ENCODE measurements at places on chromosomes 4 and X.

- DNase-seq = no peak
Measured at GRCh38 chrX:148333989-148334388, 166.4 kb upstream of the AFF2 start.

DNA sequence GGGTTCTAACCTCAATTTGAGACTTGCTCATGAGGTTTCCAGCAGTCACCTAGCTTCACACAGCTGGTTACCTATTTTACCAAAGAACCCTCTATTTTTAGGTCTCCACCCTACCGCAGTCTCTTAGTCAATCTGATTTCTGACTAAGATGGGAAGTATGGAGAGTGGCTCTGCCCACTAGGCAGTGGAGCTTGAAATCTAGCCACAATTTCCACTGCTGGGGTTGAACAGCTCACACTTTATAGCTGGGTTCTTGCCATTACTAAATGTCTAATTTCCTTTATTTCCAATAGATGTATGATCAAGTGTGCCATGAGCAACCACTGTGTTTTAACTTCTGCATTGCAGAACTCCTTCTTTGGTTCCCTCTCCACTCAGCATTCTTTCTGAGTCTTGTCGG, 43.1 kb downstream of the GASK1B start:
- no peak for DNase-seq

DNA sequence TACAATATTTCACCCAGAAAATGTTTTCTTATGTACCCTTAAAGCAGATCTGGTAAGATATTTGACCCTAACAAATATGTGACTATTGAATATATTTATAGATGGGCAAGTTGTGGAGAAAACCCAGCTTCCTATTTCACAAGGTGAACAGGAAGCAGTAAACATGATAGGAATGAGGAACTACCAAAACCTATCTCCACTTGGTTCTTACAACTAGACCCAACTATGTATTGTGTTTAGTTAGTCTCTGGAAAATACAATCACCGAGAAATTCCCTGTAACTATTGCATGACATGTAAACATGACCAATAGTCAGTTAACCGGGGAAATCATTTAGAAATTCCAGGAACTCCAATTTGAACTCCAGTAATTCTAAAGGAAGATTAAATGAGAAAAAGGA, 8.4 kb upstream of the RXFP1 start:
- no peak for DNase-seq

DNA sequence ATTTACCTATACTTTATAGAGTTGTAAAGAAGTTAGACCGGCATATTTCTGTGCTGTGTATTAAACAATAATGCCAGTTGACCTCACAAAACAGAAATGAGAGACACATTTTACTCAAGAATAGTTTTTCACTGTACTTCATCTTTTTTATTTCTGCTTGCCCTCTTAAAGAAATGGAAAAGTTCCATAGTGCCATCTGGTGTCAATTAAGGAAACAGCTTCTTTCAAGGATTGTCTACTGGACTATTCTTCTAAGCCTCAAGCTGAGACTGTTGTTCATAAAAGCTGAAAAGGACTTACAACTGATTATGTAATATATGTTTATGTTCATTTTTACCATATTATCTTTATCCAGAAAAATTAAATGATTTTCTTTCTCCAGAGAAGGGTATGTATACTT, 1523.7 kb downstream of the ARAP2 start:
- no peak for DNase-seq

- DNase-seq = no peak
Measured at GRCh38 chr4:83080561-83080960, 34.0 kb downstream of the PLAC8 start.

DNA sequence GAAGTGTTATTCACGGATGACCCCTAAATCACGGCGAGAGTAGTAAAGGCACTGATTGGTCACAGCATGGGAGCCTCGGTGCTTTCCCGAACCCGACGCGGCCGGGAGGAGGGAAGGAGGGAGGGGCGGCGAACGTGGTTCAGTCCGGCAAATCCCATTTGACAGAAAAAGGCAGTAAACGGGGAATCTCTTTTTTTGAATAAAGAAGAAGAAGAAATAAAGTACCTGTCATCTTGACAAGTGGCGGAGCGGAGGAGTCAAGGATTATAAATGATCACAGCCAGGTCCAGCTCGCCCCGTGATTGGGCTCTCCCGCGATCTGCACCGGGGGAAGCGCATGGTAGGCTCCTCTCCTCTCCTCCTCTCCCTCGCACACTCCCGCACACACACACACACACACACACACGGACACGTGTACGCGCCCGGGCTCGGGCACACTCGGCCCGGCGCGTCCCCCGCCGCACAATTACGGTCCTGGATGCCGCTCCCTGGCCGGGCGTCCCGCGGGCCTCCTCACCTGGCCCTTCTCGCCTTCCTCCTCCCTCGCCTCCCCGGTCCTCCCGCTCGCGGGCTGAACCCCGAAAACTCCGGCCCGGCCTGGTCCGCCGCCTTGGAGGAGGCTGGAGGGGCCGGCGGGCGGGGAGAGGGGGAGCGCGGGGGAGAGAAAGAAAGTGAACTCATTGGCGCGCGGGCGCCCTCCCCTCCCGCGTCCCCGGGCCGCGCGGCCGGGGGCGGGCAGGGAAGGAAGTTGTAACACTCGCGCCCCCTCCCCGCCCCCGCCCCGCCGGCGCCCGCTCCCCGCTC, 99.2 kb upstream of the TENM3 start:
- DNase-seq = no peak

DNA sequence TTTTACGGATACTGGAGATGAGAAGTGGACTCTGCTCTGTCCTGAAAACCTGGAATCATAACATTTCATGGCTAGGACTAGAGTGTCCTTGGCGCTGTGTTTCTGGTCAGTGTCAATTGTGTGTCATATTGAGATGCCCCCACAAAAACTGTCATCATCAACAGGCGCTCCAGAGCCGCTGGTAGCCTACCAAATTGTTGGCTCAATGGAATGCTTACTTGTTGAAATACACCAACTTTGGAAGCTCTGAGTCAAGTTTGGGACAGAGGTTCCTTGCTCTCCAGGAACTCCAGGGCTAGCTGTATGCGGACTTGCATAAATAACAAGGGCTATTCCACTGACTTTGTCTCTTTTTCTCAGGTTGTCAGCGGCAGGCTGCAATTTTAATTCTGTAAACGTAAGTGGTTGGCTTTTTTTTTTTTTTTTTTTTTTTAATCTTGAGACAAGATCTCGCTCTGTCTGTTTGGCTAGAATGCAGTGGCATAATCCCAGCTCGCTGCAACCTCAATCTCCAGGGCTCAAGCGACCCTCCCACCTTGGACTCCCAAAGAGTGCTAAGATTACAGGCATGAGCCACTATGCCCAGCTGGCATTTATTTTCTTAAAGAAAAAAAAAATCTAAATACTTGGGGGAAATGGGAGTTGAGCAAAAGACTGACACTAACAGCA, 871 bp upstream of the HPGD start:
- no peak for DNase-seq

DNA sequence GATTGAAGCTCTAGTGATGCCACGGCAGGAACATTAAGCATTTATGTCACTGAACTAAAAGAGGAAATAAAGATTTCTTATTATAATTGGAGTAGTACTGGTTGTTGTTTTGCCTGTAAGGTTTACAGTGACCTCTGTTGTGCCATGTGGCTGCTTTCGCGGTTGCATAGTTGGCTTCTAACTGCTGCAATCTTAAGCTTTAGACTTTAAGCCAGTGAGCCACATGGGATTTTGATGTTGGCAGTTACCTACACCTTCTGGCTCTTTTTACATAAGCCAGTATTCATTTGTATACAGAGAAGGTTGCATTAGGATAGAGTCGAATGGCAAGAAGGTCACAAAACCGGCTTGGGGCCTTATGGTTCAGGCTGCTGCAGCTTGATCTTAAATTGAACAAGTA, 1311.6 kb downstream of the RAPGEF2 start:
- no peak for DNase-seq

- no peak for DNase-seq
Measured at GRCh38 chr4:53771326-53771725, 180.0 kb upstream of the LNX1 start.

- no peak for DNase-seq
Measured at GRCh38 chr4:151469970-151470369, 61.0 kb downstream of the FHIP1A start.

- no peak for DNase-seq
Measured at GRCh38 chr4:83221897-83222441, 62.6 kb downstream of the COQ2 start.

DNA sequence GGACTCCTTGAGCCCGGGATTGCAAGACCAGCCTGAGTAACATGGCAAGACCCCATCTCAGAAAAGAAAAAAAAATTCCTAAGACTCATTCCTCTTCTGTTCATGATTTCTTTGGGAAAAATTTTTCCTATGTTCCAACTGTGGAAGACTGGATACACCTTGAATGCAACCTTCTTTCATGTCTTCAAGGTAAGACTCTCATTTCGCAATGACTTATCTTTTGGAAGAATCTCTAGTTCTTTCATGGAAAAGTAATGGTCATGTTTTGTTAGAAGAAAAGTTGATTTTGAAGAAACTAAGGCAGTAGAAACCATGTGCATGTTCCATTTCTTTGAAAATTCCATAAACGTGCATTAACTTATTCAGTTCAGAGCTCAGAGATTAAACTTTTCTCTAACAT, 26.0 kb upstream of the BBS12 start:
- no peak for DNase-seq

GRCh38 chr4:183556947-183557346, 52.1 kb downstream of the ING2 start:
- no peak for DNase-seq

DNA sequence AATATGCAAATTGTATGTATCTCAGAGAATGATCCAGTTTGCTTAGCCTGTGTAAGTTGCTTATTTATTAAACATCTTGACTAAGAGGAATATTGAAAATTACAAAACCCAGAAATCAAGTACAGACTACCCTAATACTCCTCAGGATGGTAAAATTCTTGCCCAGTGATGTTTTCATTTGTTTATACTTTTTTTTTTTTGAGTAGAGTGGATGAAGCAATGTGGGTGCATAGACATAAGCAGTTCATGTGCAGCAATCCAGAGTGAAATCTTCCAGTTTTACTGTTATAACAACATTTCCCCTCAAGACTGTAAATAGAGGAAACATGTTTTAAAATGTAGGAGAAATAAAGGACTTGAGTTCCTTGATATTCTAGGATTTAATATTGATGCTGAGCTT, 4.7 kb downstream of the GLRB start:
- DNase-seq = no peak

DNA sequence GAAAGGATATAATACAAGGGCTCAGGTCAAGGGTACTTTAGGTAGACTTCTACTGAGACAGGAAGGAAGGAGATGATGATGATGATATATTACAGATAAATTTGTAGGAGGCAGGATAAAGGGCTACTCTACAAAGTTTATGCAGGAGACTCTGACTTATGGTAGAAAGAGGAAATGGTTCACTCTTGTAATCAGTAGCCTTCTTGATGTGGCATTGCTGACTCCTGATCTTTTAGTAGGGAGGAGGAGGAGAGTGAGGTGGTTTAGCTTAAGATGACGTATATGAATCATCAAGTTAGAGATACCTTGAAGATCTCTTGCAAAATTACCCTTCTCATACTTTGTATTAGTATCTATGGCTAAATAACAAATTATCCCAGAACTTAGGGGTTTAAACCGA, 4.7 kb downstream of the BLTP1 start:
- no peak for DNase-seq

GRCh38 chr4:156762851-156763250, 208.7 kb downstream of the PDGFC start:
- no peak for DNase-seq

- no peak for DNase-seq
Measured at GRCh38 chrX:39144956-39145355, 343.7 kb downstream of the MID1IP1 start.

GRCh38 chrX:130647468-130647867, 245.7 kb downstream of the RBMX2 start:
- DNase-seq = no peak

DNA sequence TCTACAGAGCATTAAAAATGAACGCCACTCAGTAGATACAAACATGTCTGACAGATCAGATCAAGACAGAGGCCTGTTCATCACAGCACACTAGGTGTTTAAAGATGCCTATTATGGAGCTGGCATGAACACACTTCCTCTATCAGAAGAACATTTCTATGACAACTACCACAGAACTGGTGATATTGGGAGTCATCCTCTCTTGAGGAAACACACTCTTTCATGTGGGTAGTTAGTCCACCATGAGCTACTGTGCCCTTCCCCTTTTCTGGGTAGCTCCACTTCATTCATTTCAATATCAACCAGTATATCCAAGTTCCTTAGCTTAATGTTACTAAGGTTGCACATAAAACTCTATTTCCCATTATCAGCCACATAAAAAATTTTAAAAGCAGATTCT, 46.7 kb downstream of the MAOB start:
- no peak for DNase-seq

DNA sequence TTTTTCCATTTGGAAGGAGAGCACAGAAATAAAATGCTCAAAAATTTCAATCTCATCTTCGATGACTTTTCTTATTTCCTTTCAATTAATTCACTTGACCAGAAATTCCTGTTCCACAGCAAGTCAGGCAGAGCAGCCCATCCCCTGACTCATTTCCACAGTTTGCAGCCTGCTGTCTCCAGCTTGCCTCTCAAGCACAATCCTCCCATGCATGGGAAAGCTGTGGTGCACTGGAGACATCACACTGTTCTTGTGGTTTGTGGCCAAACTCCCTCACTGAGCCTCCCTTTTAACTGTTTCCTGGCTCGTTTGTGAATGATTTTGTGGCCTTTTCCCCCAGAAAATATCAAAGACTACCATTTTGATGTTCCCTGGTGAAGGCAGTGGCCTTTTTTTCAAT, 114.0 kb upstream of the ENPEP start:
- DNase-seq = no peak

- DNase-seq = no peak
Measured at GRCh38 chrX:136185401-136186022, 38.2 kb downstream of the FHL1 start.

DNA sequence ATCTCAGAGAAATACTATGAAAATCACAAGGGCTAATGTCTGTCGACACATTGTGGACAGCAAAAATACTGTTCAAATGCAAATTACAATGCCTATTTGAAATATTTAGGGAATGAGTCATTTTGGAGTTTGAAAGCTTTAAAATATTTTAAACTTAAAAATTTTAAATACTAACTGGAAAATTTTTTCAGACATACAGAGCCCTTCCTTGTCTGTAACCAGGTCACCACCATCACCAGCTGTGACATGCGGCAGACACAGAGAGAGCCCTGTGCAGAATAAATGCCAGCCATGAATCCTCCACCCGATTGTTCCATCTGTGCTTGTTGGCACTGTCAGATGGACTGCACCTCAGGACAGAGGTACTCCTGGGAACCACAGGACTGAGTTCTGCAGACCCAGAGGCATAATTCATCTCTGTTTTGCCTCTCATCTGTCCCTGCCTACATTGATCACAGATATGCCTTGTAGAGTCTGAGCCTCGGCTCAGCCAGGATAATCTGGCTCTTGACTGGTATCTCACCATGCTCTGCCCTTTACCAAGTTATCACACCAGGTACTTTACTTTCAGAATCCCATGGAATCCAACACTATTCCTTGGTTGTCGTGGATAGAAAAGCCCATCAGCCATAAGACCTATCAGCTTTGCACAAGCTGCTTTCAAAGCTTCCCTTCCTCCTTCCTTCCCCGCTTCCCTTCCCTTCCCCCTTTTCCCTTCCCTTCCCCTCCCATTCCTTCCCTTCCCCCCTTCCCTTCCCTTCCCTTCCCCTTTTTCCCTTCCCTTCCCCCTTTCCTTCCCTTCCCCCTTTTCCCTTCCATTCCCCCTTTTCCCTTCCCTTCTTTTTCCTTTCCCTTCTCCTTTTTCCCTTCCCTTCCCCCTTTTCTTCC, 67.2 kb downstream of the TBC1D9 start:
- no peak for DNase-seq

GRCh38 chrX:148534291-148534690, 33.9 kb downstream of the AFF2 start:
- no peak for DNase-seq
